Liver (tissue), 10 donors: ENCODE measurements at places on chromosomes 12 and 14. TPM values are rescaled to one million over a fixed set of nuclear protein-coding genes. Genes with fewer than 3 reads are reported as not detected.

GRCh38 chr14:78455896-78456435, 285.8 kb downstream of the NRXN3 start:
- no peak for DNase-seq

DNA sequence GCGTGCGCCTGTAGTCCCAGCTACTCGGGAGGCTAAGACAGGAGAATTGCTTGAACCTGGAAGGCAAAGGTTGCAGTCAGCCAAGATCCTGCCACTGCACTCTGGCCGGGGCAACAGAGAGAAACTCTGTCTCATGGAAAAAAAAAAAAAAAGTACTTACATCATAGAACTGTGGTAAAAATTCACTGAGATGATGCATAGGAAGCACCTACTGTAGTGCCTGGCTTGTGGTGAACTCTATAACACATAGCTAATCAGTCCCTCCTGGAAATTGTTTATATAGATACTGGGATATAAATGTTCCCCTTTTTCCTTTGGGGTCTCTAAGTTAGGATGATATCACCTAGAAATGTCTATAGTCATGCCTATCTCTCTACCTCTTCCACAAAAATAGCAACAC, 89.7 kb upstream of the CPM start:
- no peak for DNase-seq

- DNase-seq, result no peak
These were observed 59.7 kb downstream of the PLXNC1 start for GRCh38 chr12:94207849-94208621.

DNA sequence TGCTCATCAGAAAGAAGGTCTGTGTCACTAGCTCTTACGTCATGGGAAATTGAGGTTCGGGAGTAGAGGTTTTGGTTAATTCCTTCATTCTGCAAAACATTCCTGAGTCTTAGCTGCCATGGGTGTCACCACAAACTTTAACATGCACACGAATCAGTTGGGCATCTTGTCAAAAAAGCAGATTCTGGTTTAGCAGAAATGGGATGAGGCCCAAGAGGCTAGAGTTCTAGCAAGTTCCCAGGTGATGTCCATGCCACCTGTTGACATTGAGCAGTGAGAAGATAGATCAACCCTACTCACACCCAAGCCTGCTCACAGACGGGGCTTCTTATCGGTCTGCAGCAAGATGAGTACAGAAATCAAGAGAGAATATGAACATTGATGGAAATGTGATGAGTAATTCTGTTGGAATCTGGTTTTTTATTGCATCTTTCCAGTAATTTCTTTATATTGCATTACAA, 11.7 kb upstream of the RIN3 start:
- DNase-seq, result no peak

- DNase-seq, result no peak
These were observed 1083.2 kb downstream of the FLRT2 start for GRCh38 chr14:86613126-86613525.

- no peak for DNase-seq
These were observed 26.6 kb downstream of the NUP37 start for GRCh38 chr12:102093319-102093718.

DNA sequence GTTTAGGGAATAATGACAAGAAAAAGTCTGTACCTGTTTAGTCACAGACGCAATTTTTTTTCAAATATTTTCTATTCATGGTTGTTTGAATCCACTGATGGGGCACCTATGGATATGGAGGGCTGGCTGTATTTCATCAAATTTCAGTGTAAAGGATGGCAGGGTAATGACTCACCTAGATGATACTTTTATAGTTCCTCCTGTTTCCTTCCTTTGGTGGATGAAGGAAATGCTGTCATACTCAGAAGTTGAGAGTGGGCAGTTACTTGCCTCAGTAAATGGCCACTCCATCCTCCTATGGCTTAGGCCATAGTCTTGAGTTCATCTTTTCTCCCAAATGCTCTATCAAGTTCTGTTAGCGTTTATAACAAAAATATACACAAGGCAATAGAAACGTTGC, 18.9 kb upstream of the C12orf71 start:
- no peak for DNase-seq

DNA sequence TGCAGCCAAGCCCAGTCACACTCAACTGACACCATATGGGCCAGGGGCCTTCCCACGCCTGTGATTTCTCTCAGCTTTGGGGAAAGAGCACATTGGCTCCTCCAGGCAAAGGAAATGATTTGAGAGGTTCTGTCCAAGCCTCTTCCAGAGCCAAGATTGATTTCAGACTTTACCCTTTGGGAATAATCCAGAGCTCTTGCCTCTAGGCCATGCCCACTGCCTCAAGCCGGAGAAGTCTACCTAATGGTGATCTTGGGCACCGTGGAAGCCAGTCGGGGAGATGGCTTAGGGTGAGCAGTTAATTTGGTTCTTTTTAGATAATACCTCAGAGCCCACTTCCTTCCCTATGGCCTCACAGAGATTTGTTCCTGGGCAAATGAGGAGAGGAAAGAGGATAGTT, 45.0 kb upstream of the NUAK1 start:
- DNase-seq, result no peak

- no peak for DNase-seq
These were observed 14.6 kb upstream of the ATP2A2 start for GRCh38 chr12:110266381-110266960.

GRCh38 chr12:65182012-65182739, 12.8 kb downstream of the LEMD3 start:
- no peak for DNase-seq

DNA sequence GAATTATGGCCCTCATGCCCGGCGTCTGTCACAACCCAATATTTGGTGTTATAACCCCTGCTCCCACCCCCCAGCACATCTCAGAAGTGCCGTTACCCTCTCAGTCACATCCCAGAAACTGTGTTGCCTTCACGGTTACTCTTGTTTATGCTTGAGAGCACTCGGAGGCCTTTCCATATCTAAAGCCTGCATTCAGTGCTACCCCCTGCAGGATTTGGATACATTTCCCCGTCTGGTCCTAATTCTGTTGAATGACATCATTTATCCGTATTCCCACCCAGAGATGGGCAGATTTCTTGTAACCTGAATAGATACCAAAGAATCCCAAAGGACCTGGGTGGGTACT, 19.1 kb upstream of the FOS start:
- no peak for DNase-seq

DNA sequence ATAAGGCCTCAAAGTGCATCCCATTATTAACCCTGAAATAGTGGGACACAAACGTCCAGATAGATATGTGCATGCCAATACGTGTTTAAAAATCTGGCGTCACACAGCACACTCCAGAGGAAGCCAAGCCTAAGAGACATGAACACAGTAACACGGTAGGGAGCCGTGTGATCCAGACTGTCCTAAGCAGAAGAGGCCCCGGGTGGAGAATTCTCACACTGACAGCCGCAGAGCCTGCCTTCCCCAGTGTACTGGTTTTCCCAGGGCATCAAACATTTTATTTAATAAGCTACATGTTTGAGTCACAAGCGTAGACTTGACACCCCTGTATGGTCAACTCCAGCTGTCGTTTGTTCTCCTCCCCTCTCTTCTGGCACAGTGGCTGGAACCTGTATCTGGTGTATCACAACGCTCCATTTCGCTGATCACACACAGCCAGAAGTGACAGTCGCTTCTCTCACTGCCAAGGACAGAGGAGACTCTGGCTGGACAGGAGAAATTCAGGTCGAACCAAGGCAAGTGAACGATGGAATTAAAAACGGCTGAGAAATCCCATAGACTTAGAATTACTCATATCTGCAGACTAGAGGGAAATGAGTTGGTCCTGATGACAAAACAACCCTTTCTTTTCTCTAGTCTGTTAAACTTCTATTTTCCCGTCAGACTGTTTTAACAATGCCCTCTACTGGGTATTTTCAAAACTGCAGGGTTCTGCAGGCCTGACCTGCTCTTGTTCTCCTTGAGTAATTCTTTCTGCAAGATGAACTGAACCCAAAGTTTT, 359.9 kb downstream of the RGS6 start:
- DNase-seq, result no peak

DNA sequence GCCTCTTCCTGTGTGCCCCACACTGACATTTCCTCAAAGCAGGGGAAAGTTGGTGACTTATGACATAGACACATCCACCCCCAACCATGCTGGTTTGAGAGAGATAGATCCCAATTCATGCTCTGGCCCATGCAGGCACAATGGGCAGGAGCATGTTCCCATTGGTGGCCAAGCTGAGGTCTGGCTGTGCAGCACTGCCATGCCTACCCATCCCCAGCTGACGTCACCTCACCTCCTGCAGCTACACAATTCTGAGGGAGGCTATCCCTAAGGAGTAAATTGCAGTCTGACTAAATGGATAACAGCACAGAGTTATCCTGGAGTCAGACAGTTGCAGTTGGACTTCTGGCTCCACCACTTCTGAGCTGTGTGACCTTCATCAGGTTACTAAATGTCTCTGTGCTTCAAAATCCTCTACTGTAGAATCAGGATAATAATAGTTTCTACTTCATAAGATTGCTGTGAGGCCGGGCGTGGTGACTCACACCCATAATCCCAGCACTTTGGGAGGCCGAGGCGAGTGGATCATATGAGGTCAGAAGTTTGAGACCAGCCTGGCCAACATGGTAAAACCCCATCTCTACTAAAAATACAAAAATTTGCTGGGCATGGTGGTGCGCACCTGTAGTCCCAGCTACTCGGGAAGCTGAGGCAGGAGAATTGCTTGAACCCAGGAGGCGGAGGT, 323.9 kb downstream of the BCL11B start:
- no peak for DNase-seq

- no peak for DNase-seq
These were observed 194.9 kb downstream of the PPFIA2 start for GRCh38 chr12:81564237-81564636.

DNA sequence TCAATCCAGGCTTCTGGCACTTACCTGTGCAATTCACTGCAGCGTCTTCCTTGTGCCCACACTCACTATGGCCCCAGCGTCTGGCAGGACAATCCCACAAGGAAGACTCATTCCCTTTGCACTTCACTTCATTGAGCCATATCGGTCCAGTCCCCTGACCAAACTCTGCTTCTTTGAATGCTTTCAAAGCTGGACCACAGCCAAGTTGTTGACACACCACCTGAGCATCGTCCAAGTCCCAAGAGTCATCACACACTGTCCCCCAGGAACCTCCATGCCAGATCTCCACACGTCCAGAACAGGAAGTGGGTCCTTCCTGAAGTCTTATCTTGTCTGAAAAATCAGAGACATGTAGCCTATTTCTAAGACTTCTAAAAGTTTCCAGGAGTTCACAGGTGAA, 20.2 kb downstream of the CD163 start:
- no peak for DNase-seq

- DNase-seq, result no peak
These were observed 14.9 kb upstream of the CELA1 start for GRCh38 chr12:51361161-51362016.

GRCh38 chr12:27535318-27535717, 11.3 kb downstream of the PPFIBP1 start:
- no peak for DNase-seq

- no peak for DNase-seq
These were observed 200.5 kb downstream of the GXYLT1 start for GRCh38 chr12:41944216-41944615.

DNA sequence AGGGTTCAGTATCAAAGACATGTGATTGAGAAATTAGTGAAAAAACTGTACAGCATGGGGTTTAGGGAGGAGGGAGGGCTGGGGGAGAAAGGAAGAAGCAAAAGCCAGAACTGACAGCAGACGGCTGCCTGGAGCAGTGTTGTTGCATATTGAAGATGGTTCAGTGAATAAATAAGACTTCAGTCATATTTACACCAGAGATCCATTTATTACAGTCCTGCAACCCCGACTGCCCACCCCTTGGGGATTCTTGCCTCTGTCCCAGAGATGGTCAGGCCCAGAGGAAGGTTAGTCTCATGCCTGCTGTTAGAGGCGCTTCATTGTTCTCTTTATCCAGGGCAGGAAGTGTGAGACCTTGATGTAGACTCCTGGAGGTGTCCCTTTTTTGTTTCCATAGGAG, 3.2 kb downstream of the GZMH start:
- DNase-seq, result no peak

- DNase-seq, result no peak
These were observed 86.0 kb downstream of the PHLDA1 start for GRCh38 chr12:75945581-75945980.

GRCh38 chr14:35985474-35986218, 159.5 kb downstream of the BRMS1L start:
- DNase-seq, result no peak

GRCh38 chr12:74021937-74022336, 515.7 kb upstream of the ATXN7L3B start:
- peak; percentile 43 for DNase-seq

GRCh38 chr12:96073346-96074330, 38.3 kb upstream of the LTA4H start:
- no peak for DNase-seq

DNA sequence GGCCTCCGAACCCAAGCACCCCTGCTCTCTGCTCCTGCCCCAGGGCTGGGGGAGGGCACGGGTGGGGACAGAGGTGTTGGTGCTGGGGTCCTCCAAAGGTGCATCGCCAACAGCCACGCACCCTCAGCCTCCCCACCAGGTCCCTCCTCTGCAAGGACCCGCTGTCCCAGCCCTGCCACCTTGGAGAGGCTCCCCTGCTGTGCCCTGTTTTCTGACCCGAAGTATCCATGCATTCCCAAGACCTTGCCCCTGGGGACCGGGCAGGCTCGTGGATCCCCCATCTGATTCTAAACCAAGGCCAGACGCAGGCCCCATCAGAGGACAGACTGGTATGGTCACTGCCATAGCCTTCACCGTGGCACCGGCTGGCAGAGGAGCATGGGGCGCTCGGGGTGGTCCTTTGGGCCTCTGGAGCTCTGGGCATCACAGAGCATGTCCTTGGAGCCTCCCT, 22.7 kb upstream of the BEGAIN start:
- no peak for DNase-seq

The RNF212B gene
- 0.17 TPM for total RNA-seq

The ACVRL1 gene
- total RNA-seq, result 7.9 TPM

The AGAP2 gene
- 1.0 TPM for total RNA-seq

The LBHD2 gene
- total RNA-seq, result 0.47 TPM

The TCL1B gene
- total RNA-seq, result 0.19 TPM

The ABCD2 gene
- 0.25 TPM for total RNA-seq

The RPGRIP1 gene
- 0.42 TPM for total RNA-seq

The CLEC4A gene
- 2.2 TPM for total RNA-seq

The ENDOU gene
- total RNA-seq, result 0.25 TPM

The JPH4 gene
- 0.23 TPM for total RNA-seq

The ZFC3H1 gene
- 10.6 TPM for total RNA-seq

The DENND5B gene
- 12.5 TPM for total RNA-seq

The NXPH4 gene
- not detected for total RNA-seq

The WSCD2 gene
- total RNA-seq, result 0.09 TPM

The ABCC9 gene
- total RNA-seq, result 55.6 TPM

The NFE2 gene
- 1.7 TPM for total RNA-seq

The CLEC12A gene
- 3.4 TPM for total RNA-seq
